A172 (cell line): ENCODE measurements at places on chromosomes 3 and 15. TPM values are rescaled to one million over a fixed set of nuclear protein-coding genes. Genes with fewer than 3 reads are reported as not detected.

The AHSG gene
- total RNA-seq, result not detected in 2 replicates

The SMARCC1 gene
- 49.6 and 51.2 TPM in 2 replicates for total RNA-seq

The SLC22A14 gene
- total RNA-seq, result not detected in 2 replicates

The MON1A gene
- 11.0 and 12.0 TPM in 2 replicates for total RNA-seq

The PEX5L gene
- total RNA-seq, result 0.12 TPM in 1 of 2 replicates, not detected in the other

The ZNF717 gene
- 0.21 and 0.57 TPM in 2 replicates for total RNA-seq
